ENCODE measurements at places on chromosomes 16 and 17.
A peak's percentile ranks its signal among the peaks of the same experiment; 100 is the strongest.

DNA sequence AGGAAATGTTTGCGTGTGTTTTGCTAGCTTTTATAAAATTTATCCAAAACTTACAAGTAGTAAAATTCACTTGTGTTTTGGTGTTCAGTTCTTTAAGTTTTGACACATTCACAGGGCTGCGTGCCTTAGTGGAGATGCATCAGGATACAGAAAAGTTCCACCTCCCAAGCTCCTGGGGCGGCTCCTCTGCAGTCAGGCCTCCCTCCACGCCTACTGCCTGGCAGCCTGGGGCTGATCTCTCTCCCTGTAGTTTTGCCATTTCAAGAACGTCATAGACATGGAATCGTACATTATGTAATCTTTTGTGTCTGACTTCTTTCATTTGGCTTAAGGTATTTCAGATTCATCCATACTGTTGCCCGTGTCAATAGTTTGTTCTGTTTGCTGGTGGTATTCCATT is 27.2 kb upstream of the IRF8 start:
- no peak for DNase-seq

DNA sequence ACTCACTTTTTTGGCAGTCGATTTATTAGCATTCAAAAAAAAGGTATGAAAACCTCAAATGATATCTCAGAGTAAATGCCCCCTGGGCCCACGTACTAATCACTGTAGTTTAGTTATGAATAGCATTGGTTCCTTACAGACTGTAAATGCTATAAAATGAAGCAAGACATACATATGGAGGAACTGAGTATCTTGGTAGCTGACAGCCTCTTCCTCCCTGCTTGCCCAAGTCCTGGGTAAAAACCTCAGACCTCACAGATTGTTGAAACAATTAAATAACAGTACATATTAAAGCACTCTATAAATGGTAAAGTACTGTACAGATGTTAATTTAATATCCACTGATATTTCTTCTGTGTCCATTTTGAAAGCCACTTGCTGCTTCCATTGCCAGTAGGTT is 33.2 kb upstream of the ABCC11 start:
- no peak for DNase-seq

DNA sequence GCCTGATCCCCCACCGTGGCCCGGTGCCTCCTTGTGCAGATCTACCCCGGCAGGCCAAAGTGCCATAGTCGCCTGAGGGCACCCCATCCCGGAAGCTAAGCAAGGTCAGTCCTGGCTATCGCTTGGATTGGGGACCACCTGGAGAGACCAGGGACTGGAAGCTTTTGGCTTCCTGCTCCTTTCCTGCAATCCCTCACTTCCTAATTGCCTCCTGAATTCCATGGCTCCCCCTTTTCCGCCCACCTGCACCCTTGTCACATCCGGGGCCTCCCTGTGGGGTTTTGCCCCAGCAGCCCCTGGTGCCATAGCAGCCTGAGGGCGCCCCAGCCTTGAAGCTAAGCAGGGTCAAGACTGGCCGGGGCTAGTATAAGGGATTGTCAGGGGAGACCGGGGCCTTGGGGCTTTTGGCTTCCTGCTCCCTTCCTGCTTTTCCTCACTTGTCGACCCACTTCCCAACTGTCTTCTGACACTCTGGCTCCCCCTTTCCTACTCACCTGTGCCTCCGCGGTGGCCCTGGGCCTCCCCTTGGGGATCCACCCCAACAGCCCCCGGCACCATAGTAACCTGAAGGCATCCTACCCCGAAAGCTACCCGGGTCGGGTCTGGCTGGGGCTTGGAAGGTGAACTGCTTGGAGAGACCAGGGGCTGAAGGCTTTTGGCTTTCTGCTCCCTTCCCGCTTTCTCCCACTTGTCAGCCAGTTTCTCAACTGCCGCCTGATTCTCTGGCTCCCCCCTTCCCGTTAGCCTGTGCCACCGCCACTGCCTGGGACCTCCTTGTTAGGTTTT is 2293.6 kb downstream of the TP53TG3F start:
- DNase-seq = no peak

DNA sequence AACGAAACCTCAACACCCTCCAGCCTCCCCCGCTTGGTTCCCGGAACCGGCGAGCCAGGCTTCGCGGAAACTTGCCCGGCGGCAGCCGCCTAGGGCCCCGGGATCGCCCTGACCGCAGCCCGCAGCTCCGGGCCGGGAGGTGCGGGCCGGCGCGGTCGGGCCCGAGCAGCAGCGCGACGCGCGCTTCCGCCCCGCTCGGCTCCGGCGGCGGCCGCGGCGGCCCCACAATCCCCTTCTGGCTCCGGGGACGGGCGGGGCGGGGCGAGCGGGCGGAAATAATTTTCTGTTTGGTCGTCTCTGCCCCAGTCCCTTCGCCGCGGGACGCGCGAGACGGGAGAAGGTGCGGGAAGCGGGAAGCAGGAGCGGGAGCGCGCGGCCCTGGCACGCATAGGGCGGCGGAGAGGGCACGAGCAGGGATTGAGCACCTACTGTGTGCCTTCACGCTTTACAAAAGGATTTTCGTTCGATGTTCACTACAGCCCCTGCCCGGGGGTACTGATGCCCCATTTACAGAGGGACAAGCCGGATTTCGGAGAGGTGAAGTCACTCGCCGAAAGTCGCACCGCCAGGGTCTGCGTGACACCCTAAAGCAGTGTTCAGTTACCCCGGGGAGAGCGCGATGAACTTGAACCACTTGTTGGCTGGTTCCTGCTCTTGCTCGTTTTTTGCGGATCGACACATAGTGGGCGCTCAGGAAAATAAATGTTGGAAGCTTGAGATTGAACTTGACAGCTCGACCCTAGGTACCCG is 2.7 kb upstream of the MLLT6 start:
- DNase-seq = peak; percentile 80

DNA sequence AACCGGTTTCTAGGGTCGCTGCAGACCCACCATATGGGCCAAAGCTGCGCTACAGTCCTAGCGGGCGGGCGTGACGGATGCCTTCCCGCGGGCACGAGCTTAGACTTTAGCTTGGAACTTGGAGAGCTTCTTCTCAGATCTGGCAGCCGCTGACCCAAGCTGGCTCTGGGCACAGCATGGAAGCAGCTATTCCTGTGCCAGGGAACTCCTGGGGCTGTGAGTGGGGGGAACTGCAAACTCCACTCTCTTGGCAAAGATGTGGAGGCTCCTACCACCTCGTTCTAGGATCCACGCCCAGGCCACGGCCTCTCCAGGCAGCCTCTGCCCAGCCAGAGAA is 8.8 kb downstream of the FAAP100 start:
- DNase-seq = no peak

DNA sequence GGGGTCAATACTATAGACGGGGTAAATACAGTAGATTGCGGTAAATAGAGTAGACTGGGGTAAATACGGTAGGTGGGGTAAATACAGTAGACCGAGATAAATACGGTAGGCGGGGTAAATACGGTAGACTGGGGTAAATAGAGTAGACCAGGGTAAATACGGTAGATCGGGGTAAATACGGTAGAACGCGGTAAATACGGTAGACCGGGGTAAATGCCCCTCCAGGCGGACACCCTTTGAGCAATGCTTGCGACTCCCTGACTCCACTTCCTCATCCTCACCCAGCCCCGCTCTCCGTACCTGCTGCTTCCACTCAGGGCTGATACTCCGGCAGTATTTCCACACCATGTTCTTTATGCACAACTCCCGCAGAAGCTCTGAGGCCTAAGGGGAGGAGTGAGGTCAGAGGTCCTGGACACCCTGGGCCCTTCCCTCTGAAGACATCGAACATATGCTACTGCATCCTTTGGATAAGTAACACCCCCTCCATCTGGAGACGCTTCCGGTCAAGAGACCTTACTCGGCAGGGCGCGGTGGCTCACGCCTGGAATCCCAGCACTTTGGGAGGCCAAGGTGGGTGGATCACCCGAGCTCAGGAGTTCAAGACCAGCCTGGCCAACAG is 13.3 kb upstream of the CRK start:
- no peak for DNase-seq

DNA sequence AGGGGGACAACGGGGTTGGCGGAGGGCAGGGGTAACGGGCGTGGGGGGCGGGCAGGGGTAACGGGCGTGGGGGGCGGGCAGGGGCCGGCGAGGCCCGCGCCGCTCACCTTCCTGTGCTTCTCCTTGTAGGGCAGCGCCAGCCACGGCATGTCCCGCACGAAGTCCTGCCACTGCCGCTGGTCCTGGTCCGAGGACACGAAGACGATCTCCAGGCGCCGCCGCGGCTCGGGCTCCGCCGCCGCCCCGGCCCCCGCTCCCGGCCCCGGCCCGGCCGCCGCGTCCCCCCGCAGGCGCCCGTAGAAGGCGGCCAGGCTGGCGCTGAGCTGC is 401 bp downstream of the NXN start:
- no peak for DNase-seq

DNA sequence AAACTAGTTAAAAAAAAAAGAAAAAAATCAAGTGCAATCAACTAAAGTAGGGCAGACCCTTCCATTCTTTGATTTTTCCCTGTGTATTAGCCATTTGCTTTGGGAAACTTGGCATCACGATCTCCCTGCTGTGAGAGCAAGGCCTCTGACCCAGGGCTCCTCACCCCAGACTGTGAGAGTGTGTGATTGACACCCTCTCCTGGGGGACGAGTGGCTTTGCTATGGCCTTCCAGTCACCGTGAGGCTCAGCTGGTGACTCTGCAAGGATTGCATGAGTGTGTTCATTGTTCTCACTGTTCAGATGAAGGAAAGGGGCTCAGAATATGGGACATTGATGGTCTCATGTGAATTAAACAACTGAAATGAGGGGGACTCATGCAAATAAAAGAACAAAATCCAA is 69.0 kb upstream of the BCAR1 start:
- no peak for DNase-seq

DNA sequence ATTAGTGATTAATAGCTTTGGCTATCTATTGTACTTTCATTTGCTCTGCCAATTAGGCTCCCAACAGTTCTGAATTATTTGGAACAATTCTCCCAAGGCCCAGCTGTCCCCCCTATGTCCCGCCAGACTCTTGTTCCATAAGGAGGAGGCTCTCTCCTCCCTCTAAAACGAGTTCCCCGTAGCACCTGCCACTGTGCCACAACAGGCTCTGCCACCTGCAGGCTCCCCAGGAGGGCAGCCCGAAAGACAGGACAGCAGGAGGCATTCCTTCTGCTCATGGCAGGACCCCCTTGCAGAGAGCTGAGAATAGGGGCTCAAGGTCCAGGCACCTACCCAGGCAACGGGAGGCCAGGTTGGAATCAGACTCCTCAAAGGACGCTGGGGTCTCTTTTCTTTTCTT is 9.0 kb downstream of the PITPNM3 start:
- DNase-seq = no peak

DNA sequence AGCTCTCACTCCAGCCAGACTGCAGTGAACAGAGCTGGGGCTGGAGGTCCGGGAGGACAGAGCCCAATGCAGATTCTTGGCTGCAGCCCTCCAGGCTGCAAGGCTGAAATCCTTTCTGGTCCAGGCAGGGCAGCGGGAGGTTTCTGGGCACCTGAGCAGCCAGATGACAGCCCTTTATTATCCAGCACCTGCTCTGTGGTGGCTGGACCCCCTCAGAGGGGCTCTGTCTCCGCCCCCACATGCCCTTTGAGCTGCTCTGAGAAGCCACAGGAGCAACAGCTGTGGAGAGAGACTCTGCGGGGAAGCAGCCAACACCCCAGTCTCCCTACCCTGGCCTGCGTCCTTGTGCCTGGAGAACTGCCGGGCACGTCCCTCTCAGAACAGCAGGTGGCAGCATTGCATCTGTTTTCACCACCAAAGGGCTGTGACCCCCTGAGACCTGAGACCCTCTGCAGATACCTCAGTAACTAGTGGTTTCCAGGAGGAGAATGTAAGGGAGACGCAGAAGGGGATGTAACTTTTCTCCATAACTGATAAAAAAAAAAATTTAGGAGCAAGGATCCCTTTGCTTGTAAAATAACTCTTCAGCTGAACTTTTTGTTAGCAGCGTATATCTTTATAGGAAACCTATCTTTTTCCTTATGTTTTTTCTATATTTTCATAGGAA is 3.7 kb upstream of the CNP start:
- peak; percentile 77 for DNase-seq

GRCh38 chr16:77306075-77306474 is 106.9 kb downstream of the SYCE1L start:
- no peak for DNase-seq

DNA sequence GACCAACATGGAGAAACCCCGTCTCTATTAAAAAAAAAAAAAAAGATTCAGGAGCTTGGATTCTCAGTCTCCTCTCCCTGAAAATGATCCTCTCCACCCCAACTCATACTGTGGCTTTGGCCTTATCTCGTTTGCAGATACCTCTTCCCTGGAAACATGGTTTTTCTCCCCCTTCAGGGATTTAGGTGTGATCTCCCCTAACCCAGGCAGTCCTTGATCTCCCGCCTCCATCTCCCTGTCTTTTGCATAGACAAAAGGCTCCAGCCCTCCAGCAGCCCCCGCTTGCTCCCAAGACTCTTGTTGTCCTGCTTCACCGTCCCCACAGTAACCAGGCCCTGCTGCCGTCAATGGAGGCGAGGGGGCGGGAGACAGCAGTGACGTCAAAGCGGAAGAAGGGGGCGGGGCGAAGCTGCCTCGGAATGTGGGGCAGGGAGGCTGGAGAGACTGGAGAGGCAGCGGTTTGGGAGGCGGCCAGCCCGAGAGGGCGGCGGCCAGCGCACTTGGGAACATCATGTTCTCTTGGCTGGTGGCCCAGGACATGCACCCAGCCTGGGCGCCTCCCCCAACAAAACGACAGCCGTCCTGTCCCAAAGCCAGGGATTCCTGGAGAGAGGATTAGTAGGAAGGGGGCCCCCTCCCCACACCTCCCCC is 1.9 kb upstream of the PER1 start:
- DNase-seq = peak; percentile 88

- peak; percentile 89 for DNase-seq
These were observed 138.5 kb upstream of the CORO6 start for GRCh38 chr17:29761040-29761761.

DNA sequence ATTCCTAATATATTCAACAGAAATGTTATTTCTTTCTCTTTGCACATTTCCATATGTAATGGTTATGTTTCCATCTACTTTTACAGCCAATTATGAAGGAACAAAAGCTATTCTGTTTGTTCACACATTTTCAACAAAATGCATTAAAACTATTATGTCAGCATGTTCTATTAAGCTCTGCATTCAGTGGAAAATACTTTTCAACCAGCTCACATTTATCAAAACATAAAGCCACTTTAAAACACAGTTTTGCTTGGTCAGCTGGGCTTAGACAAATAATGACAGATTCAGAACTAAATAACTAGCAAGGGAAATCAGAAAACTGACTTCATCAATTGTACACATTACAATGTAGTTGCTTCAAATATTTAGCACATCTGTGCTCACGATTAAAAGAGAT is 6.9 kb downstream of the SALL1 start:
- DNase-seq = no peak

GRCh38 chr16:13427943-13428342 is 492.0 kb upstream of the ERCC4 start:
- no peak for DNase-seq

DNA sequence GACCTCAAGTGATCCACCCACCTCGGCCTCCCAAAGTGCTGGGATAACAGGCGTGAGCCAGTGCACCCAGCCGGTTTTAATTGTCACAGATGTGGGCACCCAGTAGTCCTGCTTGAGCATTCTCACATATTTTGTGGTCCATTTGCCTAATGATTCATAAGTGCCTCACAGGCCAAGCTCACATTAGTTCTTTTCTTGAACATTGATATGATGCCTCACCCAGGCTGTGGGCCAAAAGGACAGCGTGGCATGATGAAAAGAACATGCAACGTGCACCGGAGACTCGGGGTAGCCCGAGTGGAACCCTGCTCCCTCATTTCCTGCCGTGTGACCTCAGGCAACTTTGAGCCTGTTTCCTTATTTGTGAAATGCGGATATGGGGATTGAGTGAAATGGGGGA is 181.9 kb downstream of the SNX29 start:
- no peak for DNase-seq
